ENCODE measurements at places on chromosomes 5 and 9.

GRCh38 chr5:56123531-56124243 lies 109.4 kb downstream of the ANKRD55 start:
- peak; percentile 63 for DNase-seq

DNA sequence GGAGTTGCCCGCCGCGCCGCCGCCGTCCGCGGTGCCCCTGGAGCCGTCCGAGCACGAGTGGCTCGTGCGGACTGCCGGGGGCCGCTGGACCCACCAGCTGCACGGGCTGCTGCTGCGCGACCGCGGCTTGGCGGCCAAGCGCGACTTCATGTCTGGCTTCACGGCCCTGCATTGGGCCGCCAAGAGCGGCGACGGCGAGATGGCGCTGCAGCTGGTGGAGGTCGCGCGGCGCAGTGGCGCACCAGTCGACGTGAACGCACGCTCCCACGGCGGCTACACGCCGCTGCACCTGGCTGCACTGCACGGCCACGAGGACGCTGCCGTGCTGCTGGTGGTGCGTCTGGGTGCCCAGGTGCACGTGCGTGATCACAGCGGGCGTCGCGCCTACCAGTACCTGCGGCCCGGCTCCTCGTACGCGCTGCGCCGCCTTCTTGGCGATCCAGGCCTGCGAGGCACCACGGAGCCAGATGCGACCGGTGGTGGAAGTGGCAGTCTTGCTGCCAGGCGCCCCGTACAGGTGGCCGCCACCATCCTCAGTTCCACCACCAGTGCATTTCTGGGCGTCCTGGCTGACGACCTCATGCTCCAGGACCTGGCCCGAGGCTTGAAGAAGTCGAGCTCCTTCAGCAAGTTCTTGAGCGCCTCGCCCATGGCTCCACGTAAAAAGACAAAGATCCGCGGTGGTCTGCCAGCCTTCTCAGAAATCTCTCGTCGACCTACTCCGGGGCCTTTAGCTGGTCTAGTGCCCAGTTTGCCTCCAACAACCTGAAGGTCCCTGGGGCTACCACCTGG lies 1.6 kb downstream of the SOWAHA start:
- no peak for DNase-seq

DNA sequence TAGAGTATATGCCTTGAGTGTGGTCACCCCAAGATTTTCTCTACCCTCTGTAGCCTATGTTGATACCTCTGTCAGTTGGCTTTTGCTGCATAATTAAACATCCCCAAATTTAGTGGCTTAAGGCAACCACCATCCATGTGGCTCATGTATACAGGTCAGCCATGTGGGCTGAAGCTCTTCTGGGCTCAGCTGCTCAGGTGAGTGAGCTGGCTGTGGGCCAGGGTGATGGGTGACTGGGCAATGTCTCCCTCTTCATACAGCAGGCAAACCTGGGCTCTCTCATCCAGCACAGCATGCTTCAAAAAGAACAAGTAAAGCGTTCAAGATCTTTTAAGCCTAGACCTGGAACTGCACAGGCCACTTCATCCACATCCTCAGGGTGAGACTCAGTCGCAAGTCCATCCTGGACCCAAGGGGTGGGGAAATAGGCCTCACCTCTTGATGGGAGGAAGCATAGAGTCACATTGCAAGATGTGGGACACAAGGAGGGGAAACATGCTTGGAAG lies 188.2 kb upstream of the TAS2R1 start:
- DNase-seq, result no peak

- no peak for DNase-seq
Measured at GRCh38 chr5:86885489-86886230, 267.9 kb downstream of the COX7C start.
